Fibroblast of villous mesenchyme (primary cell): ENCODE measurements at places on chromosomes 2 and 18.
A peak's percentile ranks its signal among the peaks of the same experiment; 100 is the strongest.

DNA sequence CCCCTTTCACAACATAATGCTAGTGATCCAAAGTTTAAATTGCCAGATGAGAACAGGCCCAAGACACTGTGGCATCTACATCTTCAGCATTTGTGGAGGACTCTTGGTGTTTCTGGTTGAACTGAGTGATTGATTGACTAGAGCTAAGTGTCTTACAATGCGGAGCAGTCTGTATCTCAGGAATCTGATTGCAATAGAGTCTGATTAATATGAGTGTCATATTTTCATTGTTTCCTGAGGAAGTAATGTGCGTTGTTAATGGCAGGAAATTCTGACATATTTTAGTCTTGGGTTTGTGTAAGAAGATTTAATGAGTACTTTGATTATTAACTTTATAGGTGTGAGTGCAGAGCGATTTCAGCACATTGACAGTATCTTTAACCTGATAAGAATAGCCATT is 82.0 kb upstream of the PROKR1 start:
- no peak for DNase-seq

DNA sequence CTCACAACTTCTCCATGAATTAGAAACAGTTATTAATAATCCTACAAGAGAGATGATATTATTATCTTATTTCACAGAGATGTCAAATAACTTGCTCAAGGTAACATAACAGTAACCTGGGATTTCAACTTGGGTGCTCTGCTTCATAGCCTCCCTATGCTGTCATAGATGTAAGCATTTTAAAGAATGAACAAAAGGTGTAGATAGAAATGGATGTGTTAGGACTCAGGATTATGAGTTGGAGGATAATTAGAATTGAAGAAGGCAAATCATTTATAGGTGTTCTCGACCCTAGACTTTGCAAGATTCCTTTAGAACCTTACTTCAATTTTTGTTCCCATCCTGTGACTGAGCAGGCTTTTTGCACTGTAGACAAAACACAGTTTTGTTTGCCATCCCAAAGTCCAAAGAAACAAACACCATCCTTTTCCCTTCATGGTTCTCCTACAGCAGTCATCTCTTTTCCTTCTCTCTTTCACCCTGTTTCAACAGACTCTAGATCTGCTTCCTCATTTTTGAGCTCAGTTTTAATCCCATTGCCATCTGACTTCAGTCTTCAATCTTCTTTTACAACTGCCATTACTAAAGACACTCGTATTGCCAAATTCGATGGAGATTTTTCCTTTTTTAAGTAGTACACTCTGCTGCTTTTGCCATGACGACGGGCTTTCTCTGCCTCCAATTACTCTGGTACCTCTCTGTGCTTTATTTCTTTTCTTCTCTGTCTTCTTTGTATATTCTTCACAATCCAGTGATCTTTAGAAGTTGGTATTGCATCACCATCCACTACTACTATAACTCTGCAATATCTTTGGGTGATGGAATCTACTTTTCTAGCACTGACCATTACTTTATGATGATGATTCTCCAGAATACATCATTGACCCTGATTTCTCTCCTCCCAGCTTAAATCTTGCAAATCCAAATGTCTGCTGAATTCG is 4.5 kb downstream of the HNMT start:
- DNase-seq = peak; percentile 39

DNA sequence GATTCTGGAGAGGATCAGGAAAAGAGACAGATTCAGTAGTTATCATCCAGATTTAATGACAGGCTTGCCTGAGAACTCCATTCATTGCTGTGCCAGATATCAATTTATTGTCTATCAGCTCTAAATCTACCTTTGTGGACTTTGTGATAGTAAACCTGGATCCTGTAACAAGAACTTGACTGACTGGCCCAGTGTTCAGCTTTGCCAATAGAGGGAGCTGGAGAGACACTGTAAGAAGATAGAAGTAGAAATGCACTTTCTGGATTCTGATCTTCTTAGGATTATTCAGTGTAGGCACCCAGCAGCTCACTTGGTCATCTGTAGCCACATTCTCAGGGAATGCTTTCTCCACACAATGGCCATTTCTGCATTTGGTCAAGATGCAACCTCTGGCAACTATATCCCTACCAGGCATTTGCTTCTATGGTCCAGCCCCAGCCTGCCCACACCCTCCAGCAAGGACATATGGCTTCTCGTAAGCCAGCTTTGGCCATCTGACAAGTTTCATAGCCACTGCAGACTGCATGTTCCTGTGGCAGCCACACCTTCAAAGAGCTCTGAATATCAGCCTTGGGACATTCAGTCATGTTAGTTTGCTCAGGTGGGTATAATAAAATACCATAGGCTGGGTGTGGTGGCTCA is 6.1 kb upstream of the SERPINB8 start:
- DNase-seq = peak; percentile 76

DNA sequence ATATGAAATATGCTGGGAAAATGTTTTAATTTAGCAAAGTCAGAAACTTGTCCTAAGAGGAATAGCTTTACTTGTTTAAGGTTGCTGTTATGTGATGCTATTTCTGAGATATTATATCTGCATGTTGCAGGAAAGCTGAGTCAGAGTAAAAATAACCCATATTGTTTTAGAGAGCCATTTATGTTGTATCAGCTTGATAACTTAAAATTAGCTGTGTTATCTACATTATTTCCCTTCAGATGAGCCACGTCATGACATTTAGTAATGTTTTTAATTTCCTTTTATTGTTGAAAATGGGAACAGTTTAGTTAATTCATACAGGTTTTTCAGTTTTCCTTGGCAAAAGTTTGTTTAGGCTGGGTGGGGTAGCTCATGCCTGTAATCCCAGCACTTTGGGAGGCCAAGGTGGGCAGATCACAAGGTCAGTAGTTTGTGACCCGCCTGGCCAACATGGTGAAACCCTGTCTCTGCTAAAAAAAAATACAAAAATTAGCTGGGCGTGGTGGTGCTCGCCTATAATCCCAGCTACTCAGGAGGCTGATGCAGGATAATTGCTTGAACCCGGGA is 55.8 kb downstream of the TTC27 start:
- DNase-seq = no peak

- DNase-seq = peak; percentile 8
Observed at GRCh38 chr2:143177096-143177786, 48.0 kb downstream of the ARHGAP15 start.

GRCh38 chr18:59308248-59308937 is 10.1 kb downstream of the CPLX4 start:
- DNase-seq = peak; percentile 59

DNA sequence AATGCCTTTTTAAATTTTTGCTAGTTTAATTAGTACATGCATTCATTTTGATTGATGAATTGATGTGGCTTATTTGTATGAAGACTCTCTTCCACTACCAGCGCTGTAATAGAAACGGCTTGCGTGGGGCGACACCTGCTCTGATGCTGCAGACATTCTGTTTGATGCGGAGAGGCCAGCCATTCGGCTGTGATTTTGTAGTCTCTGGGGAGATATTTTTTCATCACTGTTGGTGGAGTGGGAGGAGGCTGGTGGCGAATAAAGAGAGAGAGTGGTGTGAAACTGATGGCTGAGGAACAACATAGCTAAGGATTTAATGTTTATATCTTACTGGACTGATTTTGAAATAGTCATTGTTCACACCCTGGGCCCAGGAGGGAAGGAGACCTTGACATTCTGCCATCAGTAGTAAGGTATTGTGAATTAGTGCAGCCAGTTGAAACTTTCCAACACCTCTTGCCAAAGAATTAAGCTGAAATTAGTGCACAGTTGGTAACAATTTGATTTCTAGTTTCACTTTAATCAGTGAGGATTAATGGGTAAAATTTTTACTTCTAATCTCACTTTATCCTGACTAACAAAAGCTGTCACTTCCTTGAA is 224.1 kb downstream of the MTX2 start:
- DNase-seq = no peak
